GM23338 (cell line): ENCODE measurements at places on chromosomes 5 and 9.

DNA sequence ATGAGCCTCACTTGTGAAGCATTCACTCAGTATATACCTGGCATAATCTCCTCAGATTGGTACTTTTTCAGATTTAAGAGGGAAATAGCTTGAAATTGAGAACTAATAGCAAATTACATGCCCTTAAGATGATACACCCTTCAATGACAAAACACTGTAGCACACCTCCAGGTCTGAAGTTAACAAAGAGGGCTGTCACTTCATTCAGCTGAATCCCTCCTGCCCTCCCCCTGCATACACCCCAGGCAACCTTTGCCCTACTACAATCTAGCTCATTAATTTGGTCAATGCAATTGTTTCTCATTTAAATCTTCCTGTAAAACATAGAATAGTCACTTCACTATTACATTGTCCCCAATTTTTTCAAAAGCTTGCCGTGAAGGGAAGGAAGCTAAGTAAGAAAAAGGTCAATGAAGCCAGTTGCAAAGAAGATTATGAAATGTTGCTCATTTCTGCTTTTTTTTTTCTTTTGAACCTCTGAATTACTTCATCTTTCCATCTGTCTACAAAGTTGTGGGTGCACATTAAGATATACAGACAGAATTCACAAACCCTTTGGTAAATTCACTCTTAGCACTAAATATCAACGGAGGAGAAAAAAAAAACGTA lies 294.8 kb upstream of the PTGER4 start:
- no peak overlapping the region for H3K4me3 ChIP-seq
- no peaks in the 10 kb centered on the region for H3K36me3 ChIP-seq

- H3K4me3 ChIP-seq, result peak overlapping the region; percentile 48
- DNase-seq, result peak; percentile 87
- peaks cover 18% of the 10 kb centered on the region for H3K4me1 ChIP-seq
- H3K27me3 ChIP-seq, result no peaks in the 10 kb centered on the region
- H3K27ac ChIP-seq, result peak overlapping the region; percentile 91
Measured at GRCh38 chr9:35814106-35814840, 569 bp downstream of the HINT2 start.

DNA sequence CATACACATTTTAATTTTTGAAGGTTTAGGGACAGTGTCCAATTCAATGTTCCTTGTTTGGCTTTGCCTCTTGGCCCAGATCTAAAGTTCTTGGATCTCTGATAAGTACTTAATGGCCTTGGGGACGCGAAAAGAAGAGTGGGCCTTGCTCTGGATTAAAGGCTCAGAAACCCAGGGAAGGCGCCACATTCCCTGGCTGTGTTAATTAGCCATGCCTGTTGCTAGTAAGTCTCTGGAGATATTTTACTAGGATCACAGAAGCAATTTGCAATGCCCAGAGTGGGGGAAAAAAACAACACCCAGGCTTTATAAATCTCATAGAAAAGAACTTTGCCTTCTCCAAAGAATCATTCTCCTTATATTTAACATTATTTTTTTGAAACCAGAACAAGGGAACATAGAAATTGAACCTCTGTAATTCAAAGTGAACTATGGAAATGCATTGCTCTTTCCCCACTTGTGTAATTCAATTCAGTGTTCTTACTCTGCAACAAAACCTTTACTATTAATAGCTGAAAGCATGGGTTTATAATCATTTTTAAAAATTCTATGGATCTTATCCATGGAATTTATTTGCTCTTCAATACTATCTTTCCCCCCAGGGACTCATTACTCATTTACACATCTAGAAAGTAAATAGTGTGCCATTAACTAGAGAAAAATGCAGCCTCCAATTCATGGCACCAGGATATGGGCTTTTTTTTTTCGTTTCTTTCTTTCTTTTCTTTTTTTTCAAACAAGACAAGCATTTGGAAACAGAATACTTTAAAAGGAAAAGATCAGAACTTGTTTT lies 172.2 kb upstream of the ANKRD55 start:
- H3K27me3 ChIP-seq, result no peaks in the 10 kb centered on the region
- no peak overlapping the region for H3K4me3 ChIP-seq
- H3K27ac ChIP-seq, result no peak overlapping the region
- no peak for DNase-seq
- H3K36me3 ChIP-seq, result no peaks in the 10 kb centered on the region

DNA sequence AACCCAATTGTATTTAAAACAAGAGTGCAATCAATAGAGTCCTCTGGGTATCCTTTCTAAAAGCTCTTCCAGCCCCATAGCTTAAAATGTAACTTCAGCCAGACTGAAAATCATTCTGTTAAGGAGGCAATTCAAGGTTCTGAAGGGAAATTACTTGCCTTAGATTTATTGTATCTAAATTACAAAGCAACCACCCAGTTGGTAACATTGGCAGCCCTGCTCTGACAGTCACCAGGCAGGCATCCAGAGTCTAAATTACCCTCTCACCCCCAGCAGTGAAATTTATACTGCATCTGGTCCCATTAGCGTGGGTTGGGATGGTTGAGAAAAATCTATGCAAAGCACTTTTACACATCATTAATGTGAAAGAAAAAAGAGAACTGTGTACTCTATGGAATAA lies 514.7 kb downstream of the MTRR start:
- H3K27me3 ChIP-seq, result no peaks in the 10 kb centered on the region
- H3K36me3 ChIP-seq, result no peaks in the 10 kb centered on the region
- no peak overlapping the region for H3K4me3 ChIP-seq
- no peaks in the 10 kb centered on the region for H3K4me1 ChIP-seq
- no peak overlapping the region for H3K27ac ChIP-seq

- H3K4me1 ChIP-seq, result no peaks in the 10 kb centered on the region
- no peak overlapping the region for H3K4me3 ChIP-seq
- H3K27ac ChIP-seq, result no peak overlapping the region
Measured at GRCh38 chr9:34102796-34103195, 23.7 kb downstream of the DCAF12 start.
